Epithelial cell of alveolus of lung (primary cell): ENCODE measurements at places on chromosomes 1 and 21. TPM values are rescaled to one million over a fixed set of nuclear protein-coding genes. Genes with fewer than 3 reads are reported as not detected.

Gene IL10
- 0.56 TPM in 1 of 2 replicates, not detected in the other for total RNA-seq

Gene TGFB2
- 5.0 and 27.2 TPM in 2 replicates for total RNA-seq

Gene ADAMTS5
- 0.65 and 55.5 TPM in 2 replicates for total RNA-seq

Gene IGSF3
- total RNA-seq: 0.32 and 1.8 TPM in 2 replicates

Gene FABP3
- total RNA-seq: 109 TPM in 1 of 2 replicates, not detected in the other

Gene PROX1
- under 0.01 and 0.32 TPM in 2 replicates for total RNA-seq

Gene PCAT6
- total RNA-seq: 0.65 and 2.4 TPM in 2 replicates

Gene SNX7
- total RNA-seq: 25.2 and 42.8 TPM in 2 replicates

Gene LCK
- total RNA-seq: 0.65 TPM in 1 of 2 replicates, not detected in the other

Gene F13B
- not detected in 2 replicates for total RNA-seq

Gene FAM78B
- total RNA-seq: 0.13 and 1.8 TPM in 2 replicates
